ENCODE measurements at places on chromosomes 6 and 20. TPM values are rescaled to one million over a fixed set of nuclear protein-coding genes. Genes with fewer than 3 reads are reported as not detected.
A peak's percentile ranks its signal among the peaks of the same experiment; 100 is the strongest.

Gene APCDD1L
- total RNA-seq, result not detected

Gene RPRD1B
- 29.3 TPM for total RNA-seq

Gene CCM2L
- total RNA-seq, result not detected

Gene PRDM1
- 24.6 TPM for total RNA-seq

Gene OXT
- total RNA-seq, result not detected

Gene TFAP2A
- total RNA-seq, result not detected

Gene TOX2
- total RNA-seq, result 1.7 TPM

Gene FAM217A
- not detected for total RNA-seq

GRCh38 chr6:157813750-157814455, 9.1 kb upstream of the SNX9 start:
- DNase-seq, result no peak

DNA sequence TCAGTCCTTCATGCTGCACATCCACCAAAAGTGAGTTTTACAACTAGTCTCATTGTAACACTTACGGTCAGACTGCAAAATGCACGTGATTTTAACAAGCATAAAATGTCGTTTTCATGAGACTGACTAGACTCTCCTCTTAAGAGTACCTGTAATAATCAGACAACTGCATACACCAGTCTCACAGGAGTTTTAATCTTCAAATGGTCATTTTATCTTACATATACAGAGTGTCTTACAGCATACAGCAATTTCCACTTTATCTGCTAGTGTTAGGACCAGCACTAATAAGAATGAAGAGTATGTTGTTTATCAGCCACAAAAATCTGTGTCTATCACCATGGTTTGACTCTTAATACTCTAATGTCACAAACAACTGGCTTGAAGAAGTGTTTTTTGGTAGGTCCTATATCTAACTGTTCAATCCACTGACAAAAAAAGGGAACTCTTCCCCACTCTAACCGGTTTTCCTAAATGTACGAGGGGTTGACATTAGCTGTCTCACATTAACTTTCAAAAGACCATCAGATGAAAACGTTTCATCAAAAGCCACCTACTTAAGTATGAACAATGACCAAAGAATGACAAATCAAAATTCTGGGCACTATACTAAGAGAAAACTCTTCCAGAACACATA, 1.5 kb upstream of the ASF1A start:
- DNase-seq, result no peak

- no peak for DNase-seq
Observed at GRCh38 chr6:123745895-123746294, 57.8 kb upstream of the NKAIN2 start.

DNA sequence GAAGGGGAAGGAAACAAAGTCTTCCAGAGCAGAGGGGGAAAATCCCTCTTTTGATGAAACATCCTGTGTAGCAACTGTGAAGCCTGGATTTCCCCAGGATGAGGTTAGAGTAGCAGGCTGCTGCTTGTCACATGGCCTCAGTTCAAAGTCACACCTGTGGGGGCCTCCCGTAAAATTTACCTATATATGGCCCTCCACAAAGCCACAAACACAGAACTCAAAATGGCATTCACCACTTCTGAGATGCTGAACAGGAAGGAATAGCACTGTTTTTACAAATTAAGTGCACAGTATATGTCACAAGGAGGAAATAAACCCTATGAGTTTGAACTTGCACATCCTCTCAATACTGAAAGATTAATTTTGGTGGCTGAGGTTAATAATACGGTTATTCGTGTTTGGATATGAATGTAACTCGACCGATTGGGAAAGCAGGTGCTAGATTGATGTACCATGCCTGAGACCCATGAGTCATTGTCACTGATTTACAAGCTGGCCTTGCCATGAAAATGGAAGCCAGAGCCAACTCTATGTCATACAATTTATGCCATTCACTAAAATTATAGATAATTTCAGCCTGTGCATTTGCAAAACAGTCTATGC, 70.6 kb downstream of the SGK1 start:
- DNase-seq, result peak; percentile 92

- DNase-seq, result no peak
Observed at GRCh38 chr6:94045099-94045829, 625.9 kb upstream of the EPHA7 start.

DNA sequence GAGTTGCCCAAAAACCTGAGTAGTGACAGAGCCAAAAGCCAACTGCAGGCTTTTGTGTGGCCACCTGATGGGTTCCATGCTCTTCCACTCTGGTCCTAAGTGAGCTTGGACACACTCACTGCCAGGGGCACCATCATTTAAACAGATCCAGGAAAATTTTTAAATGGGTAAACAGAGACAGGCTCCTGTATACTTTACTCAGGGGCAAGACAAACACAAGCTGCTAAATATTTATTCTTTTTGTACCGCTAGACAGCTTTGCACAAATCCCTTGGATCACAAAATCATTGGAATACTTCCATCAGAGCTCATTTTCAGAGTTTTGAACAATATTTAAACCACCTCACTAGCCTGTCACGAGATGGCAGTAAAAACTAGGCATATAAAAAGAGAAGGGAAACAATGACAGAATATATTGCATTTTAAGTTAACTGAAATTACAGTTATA, 31.4 kb downstream of the GCLC start:
- DNase-seq, result no peak

DNA sequence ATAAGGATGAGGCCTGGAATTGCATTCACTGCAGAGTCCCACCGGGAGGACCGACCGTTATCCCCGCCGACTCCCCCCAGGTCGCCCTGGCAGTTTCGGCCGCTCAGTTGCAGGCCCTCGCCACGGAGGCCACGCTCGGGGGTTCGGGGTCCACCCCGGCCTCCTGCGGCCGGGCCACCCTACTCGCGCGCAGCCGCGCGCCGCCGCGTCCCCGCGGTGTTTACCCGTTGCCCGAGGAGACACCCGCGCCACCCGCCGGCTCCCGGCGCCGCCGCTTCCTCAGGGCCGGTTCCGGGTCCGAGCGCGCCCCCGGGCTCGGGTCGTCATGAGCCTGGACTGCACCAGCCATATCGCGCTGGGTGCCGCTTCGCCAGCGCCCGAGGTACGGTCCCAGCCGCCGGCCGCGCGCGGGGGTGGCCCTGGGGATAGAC, at the start of gene CCDC170:
Gene CCDC170, plus strand, starts transcription at position 214 of the 431 bp plus-strand sequence. Its CDS starts 112 bp downstream, at position 326.
- DNase-seq, result peak; percentile 21

DNA sequence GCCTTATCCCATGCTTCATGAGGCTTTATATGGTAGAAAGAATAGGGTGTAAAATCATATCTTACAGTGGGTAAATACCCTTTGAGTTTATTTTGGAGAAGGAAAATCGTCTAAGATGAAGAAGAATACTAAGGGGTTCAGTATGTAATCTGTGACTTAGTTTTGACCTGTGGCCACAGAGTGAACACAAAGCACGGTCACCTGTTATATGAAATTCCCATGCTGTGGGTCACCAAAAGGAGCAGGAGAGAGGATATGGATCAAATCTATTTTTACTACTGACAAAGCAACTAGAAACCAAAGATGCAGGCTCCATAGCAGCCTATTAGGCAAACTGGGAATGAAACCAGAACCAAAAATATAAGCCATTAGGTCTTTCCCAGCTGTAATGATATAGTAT, 3.6 kb upstream of the HAO1 start:
- DNase-seq, result no peak

GRCh38 chr6:34587325-34587724, 31.2 kb upstream of the SPDEF start:
- no peak for DNase-seq

- no peak for DNase-seq
Observed at GRCh38 chr6:67888546-67888885, 746.6 kb upstream of the ADGRB3 start.

- DNase-seq, result no peak
Observed at GRCh38 chr6:54053881-54054391, 57.3 kb upstream of the MLIP start.

DNA sequence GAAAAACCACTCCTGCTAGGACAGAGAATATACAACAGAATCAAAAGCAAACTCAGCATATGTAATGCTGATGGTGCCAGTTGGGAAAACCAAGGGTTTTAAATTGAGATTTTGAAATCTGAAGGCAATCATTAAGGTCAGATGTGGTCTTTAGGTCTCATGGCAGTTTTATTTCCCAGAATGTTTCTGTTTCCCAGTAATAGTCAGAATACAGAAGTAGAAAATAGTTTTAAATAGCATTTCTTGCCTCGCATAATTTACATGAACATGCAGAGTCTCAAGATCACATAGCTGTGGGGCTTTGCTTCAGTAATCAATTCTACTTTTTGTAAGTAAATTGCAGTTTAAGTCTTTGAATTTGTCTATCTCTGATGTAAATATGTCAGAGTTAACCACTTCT, 58.1 kb downstream of the RNF144B start:
- no peak for DNase-seq

DNA sequence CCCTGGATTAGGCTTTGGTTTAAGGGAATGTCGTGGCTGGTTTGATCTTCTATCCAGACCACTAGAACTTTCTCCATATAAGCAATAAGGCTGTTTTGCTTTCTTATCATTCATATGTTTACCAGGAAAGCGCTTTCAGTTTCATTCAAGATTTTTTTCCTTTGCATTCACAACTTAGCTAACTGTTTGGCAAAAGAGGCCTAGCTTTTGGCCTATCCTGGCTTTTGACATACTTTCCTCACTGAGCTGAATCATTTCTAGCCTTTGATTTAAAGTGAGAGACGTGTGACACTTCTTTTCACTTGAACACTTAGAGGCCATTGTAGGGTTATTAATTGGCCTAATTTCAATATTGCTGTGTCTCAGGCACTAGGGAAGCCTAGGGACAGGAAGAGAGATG, 1.7 kb upstream of the FAM50B start:
- DNase-seq, result no peak

DNA sequence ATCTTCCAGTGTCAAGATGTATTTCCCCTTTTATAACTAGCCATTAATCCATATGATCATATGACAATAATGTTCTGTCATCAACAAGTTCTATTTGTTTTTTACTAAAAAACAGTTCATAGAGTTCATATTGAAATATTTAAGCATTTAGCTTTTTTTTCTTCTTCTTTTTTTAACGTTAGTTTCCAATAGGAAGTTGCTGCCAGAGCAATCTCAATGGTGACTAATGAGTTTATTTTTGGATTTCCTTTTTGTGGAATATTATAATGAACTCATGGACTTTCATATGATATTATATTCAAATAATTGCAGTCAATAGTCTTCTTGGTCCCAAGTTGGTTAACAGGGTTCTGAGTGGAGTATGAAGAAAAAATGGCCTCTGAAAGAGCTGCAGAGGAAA, 343.3 kb downstream of the BCKDHB start:
- DNase-seq, result no peak

DNA sequence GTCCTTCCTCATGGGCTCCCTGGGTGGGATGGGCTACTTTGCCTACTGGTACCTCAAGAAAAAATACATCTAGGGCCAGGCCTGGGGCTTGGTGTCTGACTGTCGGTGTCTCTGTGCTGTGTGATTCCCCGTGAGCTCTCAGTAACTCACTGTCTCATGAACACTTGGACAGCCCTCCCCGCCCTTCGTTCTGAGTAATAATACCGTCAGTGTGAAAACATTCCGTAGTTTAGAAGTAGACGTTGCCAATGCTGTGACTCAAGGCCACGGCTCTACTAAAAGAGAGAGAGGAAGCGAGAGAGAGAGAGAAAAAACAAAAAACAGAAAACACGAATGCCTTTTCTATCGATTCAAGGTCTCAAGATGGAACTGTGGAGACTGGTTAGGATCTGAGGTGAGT, 31.8 kb downstream of the FITM2 start:
- DNase-seq, result no peak

GRCh38 chr6:24356310-24356973, 1.4 kb downstream of the DCDC2 start:
- DNase-seq, result no peak

GRCh38 chr6:81896525-81897503, 144.3 kb upstream of the TENT5A start:
- no peak for DNase-seq

- DNase-seq, result no peak
Observed at GRCh38 chr20:46775806-46776205, 66.4 kb downstream of the SLC2A10 start.

DNA sequence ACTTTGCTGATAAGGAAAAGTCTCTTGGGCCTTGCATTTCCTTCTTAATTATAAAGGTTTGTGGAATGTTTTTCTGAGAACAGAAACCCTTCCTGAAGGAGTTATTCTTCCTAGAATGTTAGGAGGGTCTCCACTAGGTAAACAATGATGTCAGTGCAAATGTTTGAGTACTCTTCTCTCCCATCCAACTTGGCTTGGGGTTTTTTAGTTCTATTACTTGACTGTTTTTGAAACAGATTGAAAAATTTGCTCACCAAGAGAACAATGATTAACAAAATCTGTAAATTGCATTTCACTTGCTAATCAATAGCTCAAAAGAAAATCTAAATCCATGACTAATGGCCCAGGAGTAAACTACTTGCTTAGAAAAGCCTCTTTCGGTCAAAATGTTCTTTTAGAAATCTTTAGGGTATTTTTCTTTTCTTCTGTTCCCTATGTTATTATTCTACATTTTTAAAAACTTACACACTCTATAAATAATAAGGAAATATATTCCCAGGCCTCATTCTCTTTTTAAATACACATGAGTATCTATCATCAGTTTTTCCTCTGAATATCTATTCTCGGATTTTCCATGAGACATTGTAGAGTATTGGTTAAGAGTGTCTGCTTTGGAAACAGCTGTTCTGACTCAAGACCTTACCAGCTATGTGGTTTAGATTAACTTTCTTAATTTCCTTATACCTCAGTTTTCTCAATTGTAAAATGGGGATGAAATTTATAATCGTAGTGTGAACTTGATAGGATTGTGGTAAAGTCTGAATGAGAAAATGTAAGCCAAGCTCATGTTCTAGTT, 234.2 kb upstream of the CITED2 start:
- DNase-seq, result no peak

DNA sequence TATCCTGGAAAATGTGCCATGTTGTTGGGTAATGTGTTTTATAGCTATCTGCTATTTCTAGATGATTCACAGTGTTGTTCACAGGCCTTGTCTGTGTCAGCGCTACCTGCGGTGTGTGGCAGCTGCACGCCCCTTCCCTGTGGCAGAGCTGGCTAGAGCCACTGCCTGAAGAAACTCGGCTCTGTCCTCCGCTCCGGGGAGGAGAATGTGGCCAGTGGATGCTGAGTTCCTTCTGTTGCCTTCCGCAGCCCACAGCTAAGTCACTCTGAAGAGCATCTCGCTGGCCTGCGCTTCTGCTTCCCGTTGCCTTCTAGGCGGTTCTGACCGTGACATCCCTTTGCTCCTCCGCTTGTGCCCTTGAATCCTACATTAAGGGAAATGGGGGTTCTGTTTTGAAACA, 135.1 kb downstream of the PLG start:
- DNase-seq, result no peak

All from activated CD8-positive, alpha-beta T cell treated with anti-CD3 and anti-CD28 coated beads for 36 hours (primary cell).